CD4-positive, alpha-beta T cell treated with Interleukin-1 beta for 1 hour (primary cell): ENCODE measurements at places on chromosomes 16 and 17.
A peak's percentile ranks its signal among the peaks of the same experiment; 100 is the strongest.

DNA sequence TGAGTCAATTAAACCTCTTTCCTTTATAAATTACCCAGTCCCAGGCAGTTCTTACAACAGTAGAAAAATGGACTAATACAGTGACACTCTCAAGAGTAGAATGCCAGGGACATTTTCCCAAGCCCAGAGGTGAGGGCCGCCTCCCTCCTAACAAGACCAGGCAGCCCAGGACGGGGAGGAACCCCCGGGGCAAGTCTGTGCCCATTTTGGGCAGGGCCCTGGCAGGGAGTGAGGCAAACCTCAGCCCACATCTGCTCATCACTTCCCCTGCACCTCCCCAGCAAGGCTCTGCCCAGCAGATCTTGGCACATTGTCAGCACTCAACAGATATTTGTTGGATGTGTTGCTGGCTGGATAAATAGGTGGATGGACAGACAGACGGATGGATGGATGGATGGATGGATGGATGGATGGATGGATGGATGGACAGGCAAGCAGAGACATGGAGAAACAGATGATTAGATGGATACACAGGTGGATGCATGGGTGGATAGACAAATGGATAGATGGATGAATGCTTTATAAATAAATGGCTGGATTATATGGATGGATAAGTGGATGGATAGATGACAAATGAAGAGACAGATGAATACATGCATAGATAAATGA is 271.3 kb downstream of the PARN start:
- DNase-seq = no peak

- DNase-seq = no peak
Observed at GRCh38 chr17:17091276-17091675, 49.0 kb downstream of the MPRIP start.

DNA sequence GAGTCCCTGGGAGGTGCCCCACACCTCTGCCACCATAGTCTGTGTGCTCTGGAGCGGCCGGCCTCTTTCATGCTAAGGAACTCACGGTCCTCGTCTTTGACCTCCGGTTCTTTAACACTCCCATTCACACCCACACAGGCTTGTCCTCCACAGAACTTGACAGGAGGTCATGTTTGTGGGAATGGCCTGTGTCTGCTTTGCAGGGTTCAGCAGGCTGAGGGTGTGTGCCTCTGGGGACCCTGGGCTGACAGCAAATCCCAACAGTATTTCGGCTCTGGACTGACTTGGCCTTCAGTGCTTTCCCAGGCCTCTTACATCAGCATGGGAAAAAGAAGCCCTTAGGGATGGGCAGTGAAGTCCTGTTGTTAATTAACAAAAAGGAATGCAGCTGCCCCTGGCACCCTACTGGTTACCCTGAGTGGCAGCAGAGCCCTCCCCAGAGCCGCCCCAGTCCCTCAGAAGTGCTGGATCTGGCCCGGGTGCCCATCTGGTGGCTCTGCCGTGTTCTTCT is 35.4 kb upstream of the ADORA2B start:
- DNase-seq = no peak

- DNase-seq = no peak
Observed at GRCh38 chr17:50412188-50412732, 13.8 kb upstream of the ACSF2 start.

GRCh38 chr17:64218066-64218465 is 45.0 kb downstream of the TEX2 start:
- peak; percentile 3 for DNase-seq

GRCh38 chr16:69273009-69273408 is 38.1 kb upstream of the VPS4A start:
- no peak for DNase-seq

DNA sequence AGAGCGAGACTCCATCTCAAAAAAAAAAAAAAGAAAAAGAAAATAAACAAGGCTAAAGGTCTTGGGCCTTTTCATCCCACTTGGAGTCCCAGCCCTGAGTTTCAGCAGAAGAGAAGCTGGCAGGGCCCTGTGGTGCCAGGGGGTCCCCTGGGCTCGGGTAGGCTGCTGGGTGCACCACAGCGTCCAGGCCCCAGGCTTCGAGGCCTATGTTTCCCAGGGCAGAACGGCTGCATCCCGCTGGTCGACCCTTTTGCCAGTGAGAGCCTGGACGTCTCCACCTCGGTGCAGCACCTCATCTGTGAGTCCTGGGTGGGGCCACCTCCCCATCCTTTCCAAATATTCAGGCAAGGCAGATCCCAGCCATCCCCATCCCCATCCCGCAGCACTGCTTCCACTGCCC is 2.2 kb downstream of the TMEM235 start:
- no peak for DNase-seq

- peak; percentile 36 for DNase-seq
Observed at GRCh38 chr16:2475413-2476344, 752 bp downstream of the TBC1D24 start.

GRCh38 chr16:87809150-87809902 is 43.5 kb upstream of the KLHDC4 start:
- no peak for DNase-seq

DNA sequence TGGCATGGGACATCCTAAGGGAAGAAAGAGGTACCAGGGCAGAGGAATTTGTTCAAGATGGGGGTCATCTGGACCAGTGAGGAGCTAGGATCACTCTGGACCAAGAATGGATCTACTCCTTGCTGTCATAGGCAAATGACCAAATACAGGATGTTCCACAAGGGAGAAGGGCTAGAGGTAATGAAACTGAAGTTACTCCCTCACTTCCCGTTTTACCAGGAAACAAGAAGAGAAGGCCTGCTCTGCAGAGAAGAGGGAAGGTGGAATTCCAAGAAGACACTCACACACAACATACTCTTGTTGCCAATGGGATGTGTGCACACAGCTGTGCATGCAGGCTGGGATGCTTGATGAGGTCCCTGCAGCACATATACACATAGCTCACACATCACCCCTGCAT is 38.6 kb downstream of the NEUROD2 start:
- no peak for DNase-seq

- DNase-seq = no peak
Observed at GRCh38 chr16:28846933-28847273, 755 bp upstream of the TUFM start.

GRCh38 chr17:16282522-16282921 is 65.5 kb downstream of the PIGL start:
- DNase-seq = no peak

DNA sequence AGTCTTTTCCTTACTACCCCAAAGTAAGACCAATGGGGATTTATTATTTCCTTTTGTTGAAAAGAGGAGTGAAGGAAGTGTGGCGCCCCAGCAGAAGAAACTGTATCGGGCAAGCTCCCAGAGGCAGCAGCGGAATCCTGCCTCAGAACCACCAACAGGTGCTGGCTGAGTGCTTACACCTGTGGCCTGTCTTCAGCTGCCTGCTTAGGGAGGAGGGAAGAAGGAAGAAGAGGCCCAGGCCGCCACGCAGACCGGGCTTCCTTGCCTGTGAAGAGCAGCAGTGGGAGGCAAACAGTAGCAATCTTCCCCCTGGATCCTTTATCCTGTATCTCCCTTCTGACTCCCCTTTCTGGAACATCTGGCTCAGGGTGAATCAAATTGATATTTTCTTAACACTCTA is 134.7 kb downstream of the AATF start:
- no peak for DNase-seq

DNA sequence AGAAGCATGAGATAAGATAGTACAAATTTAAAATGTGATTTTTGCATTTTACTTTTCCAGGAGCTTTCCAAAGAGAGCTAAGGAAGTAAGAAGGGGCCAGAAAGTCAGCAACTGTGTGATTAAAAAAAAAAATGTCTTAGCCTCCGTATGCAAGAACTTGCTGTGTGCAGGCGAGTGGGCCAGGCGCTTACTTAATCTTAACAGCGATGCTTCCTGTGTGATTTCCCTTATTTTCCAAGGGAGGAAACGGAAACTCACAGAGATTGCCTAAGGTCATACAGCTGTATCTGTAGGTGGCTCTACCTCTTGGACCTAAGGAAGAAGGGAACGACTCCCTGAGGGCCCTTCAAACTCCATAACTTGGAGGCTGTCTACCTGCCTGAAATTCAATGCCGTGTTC is 11.1 kb downstream of the HS3ST3B1 start:
- DNase-seq = no peak

GRCh38 chr17:56832446-56832845 is 1.3 kb downstream of the C17orf67 start:
- DNase-seq = no peak

DNA sequence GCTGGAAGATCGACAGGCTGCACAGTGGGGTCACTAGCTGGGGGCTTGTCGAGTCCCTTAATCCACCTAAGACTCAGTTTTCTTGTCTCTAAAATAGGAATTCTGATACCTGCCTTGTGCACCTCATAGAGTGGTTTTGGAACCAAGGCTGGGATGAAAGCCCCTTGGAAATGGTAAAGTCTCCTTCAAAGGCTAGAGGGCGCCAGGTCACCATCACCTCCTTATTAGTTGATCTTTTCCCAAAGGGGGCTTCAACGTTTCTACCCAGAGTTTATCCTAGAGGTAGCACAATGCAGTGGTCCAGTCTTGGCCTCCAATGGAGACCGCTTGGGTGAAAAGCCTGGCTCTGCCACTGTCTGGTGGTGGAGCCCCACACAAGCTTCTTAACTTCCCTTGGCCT is 158.2 kb downstream of the AIPL1 start:
- DNase-seq = no peak

GRCh38 chr17:57905875-57906455 is 49.2 kb downstream of the CUEDC1 start:
- DNase-seq = no peak

- no peak for DNase-seq
Observed at GRCh38 chr17:13016881-13017654, 759 bp downstream of the ELAC2 start.

GRCh38 chr17:34979650-34980352 is 511 bp upstream of the LIG3 start:
- DNase-seq = no peak

DNA sequence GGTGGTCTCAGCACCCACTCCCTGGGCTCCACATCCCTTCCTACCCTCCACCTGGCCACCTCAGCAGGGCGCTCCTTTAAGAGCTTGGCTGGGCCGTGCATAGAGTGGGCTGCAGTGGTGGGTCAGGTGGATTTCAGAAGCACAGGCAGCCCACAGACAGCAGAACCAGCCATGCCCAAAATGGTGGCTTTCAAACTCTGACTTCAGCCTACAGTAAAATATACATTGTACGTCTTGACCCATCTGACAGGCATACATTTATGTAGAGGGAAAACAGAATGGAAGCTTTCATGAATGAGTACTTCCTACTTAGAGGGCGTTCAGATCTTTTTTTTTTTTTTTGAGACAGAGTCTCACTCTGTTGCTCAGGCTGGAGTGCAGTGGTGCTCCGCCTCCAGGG is 26.0 kb upstream of the LASP1NB start:
- no peak for DNase-seq

GRCh38 chr16:7217797-7218196 is 114.8 kb upstream of the RBFOX1 start:
- no peak for DNase-seq

DNA sequence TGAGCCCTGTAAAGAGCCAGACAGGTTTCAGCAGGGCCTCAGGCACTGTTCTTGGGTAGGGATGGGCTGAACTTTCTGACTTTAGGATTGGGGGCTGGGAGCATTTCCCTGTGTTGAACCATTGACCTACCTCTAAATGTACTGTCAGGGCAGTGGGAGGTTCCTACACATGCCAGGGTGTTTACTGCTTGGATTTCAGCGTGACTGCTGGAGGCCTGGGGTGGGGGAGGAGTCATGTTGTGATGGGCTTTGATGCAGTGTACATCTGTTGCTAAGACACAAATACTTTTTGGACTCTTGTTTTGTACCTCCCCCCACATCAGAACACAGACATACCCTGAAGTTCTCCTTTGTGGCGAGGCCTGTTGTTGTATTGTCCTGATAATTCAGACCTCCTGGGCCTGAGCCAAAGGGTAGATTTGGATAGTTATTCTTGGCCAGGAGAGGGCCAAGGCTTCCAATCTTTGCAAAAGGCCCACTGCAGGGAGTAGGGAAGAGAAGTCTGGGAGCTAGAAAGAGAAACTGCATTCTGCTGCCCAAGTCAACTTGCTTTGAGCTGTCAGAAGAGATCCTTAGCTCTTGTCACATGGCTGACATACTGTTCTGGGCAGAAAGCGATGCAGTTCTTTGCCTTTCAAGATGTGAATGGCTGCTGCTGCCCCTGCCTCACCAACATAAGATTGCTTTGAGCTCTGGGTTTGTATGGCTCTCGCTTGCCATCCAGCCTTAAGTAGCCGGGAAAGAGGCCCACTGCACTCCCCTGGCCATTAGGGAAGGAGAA is 3.7 kb downstream of the NFE2L1 start:
- peak; percentile 28 for DNase-seq

DNA sequence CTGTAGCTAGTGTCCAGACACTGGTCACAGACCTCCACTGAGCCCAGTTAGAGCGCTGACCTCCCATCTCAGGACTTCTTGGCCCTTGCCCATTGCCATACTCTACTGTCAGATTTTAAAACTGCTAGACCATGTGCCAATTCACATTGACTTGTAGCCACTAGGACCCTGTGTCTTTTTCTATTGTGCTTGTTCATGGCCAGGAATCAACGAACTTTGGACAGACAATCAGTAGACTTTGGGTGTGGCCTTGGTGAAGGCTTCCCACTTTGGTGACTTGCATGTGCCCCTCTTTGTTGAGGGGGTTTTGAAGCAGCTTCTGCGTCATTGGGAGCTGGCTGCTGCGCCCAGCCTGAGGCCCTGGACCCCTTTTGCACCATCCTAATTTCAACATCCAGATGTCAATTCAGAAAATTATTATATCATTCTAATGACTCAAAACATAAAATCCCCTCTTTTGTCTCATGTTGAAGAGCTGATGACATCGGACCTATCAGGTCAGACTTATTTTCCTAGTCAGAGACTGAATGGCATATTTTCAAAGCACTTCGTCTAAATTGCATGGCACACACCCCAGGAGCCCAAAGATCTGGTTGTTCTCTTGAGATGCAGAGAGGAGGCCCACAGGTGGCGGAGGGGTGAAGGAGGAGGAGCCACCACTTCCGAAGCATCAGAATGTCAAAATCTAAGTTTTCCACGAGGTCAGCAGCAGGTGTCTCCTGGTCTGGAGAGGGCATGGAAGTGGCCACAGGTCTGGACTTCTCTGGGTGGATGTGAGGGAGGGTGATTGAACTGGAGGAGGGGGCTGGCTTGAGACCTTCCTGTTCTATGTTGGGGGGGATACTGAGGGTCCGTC is 93.4 kb upstream of the CBX4 start:
- DNase-seq = no peak

DNA sequence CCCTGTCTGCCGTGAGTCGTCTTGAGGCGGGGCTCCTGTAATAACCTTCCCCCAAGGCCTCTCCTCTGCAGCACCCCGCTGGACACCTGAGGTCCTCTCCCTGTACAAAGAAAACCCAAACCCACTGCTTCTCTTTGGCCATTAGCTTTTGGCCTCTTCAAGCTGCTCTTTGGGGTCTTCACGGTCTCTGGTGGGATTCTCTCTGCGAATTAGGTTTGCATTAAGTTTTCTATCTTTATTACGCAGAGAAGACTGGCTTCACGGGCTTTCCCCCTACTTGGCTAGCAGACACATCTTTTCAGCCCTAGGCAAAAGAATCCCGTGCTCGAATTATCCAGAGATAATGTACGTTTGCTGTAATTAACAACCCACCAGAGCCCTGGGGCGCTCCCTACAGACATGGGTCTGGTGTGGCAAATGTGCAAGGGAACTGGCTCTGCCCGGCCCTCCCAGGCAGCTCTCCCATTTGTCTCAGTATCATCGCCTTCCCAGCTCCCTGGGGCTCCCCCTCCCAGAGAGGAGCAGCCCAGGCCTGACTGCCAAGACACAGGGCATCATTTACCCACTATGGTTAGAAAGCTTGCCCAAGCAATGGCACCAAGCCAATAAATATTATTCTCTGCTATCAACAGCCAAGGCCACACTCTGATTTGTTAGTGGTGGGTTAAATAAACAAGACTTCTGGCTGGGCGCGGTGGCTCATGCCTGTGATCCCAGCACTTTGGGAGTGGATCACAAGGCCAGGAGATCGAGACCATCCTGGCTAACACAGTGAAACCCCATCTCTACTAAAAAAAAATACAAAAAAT is 24.7 kb upstream of the KLHDC4 start:
- no peak for DNase-seq
